NCI-H2081 (cell line): ENCODE measurements at places on chromosomes 6 and 20.

DNA sequence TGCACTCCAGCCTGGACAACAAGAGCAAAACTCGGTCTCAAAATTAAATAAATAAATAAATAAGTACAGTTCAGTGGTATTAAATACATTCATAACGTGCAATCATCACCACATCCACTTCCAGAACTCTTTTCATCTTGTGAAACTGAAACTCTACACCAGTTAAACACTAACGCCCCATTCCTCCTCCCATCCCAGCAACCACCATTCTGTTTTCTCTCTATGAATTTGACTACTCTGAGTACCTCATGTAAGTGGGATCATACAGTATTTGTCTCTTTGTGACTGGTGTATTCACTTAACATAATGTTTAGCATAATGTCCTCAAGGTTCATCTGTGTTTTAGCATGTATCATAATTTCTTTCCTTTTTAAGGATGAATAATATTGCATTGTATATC lies 29.1 kb upstream of the SCML4 start:
- DNase-seq, result no peak

GRCh38 chr6:24763578-24763977 lies 11.2 kb upstream of the GMNN start:
- DNase-seq, result no peak

DNA sequence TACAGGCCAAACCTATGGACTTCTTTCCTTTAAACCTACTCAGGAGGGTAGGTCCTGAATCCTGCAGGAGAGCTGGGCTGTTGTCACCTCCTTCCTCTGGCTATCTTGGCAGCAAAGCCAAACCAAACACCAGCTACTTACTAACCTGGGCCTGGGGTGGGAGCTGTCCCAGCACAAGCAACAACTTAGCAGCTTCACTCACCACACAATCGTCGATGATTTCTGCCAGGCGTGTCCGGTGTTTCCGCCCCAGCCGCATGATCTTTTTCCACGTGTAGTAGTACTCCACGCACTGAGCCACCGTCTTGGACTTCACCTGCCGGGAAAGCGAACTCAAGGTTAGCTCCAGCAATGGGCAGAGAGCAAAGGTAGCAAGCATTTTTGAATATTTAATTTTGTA lies 25.4 kb upstream of the MRPS10 start:
- no peak for DNase-seq

DNA sequence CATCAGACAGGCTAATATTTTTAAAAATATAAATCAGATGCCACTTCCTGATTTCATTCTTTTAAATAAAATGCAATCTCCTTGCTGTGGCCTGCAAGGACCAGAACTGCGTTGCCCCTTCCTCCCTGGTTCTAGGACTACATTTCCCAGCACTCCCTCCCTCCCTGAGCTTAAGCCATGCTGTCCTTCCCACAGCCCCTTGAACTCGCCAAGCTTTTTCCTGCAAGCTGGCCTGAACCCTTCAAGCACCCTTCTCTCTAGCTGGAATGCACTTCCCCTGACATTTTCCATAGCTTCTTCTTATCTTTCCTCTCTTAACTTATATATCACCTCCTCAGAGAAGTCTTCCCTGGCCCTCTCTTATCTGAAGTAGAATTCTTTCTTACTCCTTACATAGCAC lies 6.1 kb upstream of the DOK5 start:
- DNase-seq, result no peak

DNA sequence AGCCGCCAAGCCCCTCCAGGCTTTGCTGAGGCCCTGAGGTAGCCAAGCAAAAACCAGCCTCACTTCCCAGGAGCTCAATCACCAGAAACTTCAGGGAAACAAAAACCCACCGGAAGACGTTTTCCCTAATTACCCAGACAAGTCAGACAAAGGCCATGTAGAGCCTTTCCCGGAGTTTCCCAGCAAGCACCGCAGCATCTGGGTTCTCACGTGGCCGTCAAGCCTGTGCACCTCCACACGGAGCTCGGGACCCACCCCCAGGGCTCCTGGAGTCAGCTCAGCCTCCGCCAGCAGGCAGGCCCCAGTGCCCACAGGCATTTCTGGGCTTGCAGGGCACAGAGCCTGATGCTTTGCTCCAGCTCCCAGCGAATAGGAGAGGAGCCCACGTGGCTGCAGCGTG lies 10.1 kb upstream of the MRGBP start:
- no peak for DNase-seq

- DNase-seq, result no peak
Measured at GRCh38 chr6:89830170-89830809, 610 bp downstream of the CASP8AP2 start.

DNA sequence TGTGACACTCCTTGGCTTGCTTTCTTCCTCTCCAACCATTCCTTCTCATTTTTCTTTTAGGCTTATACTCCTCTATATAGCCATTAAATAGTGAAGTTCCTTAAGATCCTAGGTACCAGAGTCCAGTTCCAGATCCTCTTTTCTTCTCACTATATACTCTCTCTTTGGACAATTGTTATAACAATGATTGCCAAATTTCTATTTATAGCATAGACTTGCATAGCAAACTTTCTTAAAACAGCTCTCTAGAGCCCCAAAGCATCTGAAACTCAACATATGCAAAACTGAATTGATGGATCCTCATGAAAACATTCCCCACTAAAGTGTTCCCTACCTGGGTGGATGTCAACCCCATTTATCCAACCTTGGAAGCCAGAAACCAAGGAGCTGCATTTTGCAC lies 13.4 kb downstream of the PHIP start:
- no peak for DNase-seq

- no peak for DNase-seq
Measured at GRCh38 chr20:19992996-19993908, 23.9 kb upstream of the NAA20 start.

DNA sequence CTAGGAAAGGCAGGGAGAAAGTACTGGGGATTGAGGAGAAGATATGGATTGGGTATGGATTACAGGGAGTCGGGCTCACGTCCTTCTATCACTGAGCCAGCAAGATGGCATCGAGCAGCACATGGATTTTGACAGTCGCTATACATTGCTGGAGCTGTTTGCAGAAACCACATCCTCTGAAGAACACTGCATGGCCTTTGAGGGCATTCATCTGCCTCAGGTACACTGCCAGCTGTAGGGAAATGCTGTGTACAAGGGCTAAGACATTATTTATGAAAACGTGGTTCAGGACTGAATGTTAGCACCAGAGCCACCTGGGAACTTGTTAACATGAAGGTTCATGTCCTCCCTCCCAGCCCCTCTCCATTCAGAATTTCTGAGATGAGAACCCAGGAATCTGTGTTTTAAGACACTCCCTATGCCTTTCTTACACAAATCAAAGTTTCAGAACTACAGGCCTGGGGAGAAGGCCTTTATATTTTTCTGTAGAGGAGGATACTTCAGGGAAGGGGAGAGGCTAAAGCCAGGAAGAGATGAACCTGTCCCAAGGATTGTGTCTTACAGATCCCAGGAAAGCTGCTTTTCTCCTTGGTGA lies 3.5 kb downstream of the CUL9 start:
- DNase-seq, result no peak

DNA sequence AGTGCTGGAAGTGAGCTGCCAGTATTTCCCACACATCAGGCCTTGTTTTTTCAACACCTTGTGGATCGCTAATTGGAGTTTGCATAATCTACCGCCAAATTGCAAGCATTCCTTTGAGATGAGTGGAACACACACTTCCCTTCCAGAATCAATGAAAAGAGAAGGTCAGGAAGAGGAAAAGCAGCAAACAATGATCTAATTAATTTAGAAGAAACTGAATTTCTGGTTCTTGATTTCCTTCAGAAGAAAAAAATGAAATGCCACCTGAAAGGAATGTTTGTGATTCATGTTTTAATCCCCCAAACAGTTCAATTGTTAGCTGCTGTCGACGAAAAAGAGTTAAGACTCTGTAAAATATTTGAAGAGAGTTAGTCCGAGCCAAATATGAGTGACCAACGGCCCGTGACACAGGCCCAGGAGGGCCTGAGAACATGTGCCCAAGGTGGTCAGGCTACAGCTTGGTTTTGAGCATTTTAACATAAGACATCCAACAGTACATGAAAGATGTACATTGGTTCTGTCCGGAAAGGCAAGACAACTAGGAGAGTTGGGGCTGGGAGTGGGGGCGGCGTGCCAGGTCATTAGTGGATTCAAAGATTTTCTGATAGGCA lies 182.3 kb downstream of the MTFR2 start:
- no peak for DNase-seq

GRCh38 chr6:169811521-169812256 lies 60.3 kb downstream of the ERMARD start:
- DNase-seq, result no peak

GRCh38 chr6:138371720-138372119 lies 6.0 kb upstream of the SMIM28 start:
- no peak for DNase-seq

GRCh38 chr6:143234734-143235133 lies 174.0 kb downstream of the AIG1 start:
- no peak for DNase-seq

- DNase-seq, result no peak
Measured at GRCh38 chr6:11851387-11851786, 72.8 kb upstream of the ADTRP start.

DNA sequence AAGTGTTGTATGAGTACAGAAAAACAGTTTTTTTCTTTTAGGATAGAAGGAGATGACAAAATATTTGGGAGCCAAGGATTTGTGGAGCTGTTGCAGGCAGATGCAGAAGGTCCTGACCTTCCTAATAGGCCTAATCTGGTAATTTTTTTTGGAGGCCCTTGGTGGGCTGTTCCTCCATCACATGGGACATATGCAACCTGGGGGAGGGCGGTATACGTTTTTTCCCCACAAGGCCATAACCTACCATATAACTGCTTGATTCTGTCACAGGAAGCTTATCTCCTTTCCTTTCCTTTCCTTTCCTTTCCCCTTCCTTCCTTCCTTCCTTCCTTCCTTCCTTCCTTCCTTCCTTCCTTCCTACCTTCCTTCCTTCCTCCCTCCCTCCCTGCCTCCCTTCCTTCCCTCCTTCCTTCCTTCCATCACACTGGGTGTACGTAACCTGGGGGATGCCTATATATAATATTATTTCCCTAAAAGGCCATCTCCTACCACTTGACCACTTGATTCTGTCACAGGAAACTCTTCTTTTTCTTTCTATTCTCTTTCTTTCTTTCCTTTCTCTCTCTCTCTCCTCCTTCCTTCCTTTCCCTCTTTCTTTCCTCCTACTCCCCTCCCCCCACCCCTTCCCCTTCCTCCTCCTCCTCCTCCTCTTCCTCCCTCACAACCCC lies 185.0 kb upstream of the KCNK16 start:
- no peak for DNase-seq

DNA sequence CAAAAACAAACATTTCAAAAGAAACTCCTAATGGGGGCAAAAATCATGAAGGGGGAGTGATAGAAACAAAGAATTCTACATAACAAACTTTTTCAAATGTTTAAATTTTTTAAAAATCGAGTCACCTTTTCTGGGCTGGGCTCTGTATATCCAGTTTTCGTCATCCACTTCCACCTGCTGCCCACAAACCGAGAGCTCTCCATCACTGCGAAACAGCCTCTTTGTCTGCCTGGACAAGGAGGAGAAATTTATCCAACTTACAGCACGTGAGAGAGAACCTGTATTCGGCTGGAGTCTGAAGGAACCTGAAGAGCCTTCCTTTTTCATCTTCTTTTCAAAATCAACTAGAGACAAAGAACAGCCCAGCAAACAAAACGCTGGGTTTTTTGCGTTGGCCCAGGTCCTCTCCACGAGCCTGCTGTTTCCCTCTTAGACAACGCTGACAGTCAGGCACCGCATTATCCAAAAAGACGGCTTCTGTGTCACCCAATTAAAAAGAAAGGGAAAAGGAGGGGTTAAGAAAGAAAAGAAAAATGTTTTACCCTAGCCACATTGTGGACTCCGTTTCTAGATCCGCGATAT lies 72.4 kb upstream of the NHSL1 start:
- DNase-seq, result no peak

GRCh38 chr20:51637241-51637640 lies 94.7 kb upstream of the NFATC2 start:
- DNase-seq, result no peak

DNA sequence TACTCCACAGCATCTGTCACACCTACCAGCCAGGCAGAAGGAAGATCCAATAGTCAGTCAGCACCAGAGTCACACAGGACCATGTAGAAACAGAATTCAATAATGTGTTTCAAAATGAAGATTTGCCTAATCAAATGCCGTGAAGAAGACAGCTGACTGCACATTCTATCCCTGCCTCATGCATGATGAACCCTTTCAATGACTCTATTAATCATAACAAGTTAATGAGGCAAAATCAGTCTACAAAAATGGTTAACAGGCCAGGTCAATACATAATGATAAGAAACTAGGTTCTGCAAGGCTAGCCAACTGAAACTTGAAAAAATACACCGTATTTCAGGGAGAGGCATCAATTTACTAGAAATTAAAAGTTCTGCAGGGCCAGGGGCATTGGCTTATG lies 6.7 kb upstream of the PNRC1 start:
- no peak for DNase-seq

- DNase-seq, result no peak
Measured at GRCh38 chr6:13765570-13765969, 48.8 kb downstream of the MCUR1 start.

DNA sequence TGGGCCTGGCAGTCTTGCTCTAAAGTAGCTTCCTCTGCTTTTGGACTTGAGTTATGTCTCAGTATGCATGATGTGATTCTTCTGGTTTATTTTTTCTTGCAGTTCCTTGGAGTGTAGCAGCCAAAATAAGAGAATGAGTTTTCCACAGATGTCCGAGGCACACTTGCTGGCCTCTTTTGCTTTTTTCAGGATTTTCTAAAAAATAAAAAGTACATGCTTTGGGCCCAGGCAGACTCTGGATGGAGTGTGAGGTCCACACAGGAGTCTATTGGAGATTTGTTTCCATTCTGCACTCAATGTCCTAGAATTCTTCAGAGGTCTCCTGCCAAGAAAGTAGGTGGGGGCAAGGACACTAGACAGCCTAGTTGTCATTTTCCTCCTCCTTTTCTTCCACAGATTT lies 477.6 kb downstream of the EPM2A start:
- DNase-seq, result no peak

DNA sequence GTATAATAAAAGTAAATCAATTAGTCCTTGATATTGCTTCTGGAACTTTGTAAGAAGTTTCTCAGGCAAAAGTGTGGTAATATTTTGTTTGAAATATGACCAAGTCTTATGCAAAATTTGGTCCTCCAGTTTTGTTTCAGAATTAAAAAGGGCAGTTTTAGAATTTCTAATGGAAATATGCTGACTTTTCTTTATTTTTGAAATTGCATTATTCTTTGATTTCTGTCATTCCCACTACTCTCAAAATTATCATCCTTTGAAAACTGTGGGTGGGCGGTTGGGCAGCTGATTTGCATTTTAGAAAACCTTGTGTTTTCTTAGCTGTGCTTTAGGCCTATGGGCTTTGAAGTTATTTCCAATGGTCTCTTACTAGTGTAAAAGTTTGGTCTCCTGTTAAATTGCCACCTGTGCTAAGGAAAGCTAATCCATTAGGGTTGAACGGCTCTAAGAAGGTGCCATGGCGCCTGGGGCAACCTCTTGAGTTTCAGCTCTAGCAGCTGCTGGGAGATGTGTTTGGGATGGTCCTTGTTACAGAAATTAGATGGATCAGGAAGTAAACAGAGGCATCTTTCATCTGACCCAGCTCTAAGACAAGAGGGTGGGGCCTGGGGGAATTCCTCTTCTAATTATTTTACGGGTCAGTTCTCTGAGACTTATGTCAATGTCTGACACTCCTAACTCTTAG lies 880.8 kb upstream of the SLC35B3 start:
- DNase-seq, result no peak
